ENCODE measurements at places on chromosomes 7 and 10. TPM values are rescaled to one million over a fixed set of nuclear protein-coding genes. Genes with fewer than 3 reads are reported as not detected.

The TMEM225B gene
- 0.38 TPM for total RNA-seq

The PPP1R3A gene
- total RNA-seq, result not detected

The DLX6 gene
- not detected for total RNA-seq

The NPY4R2 gene
- not detected for total RNA-seq

DNA sequence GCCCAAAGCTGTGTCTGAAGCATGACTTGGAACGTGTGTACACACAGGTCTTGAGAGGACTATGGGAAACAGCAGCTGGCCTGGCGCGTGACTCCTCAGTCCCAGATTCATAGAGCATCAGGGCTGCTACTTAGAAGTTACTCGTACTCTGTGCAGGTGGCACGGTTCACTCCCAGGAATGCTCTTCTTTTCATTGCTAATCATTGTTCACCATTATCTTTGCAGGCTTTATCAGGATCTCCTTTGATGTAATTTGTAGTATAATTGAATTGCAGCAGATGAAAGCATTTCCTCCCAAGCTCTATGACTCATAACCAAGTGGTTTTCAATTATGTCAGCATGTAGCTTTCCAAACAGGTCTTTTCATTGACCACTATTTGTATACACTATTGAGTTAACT, 938.9 kb downstream of the NRG3 start:
- no peak for DNase-seq

DNA sequence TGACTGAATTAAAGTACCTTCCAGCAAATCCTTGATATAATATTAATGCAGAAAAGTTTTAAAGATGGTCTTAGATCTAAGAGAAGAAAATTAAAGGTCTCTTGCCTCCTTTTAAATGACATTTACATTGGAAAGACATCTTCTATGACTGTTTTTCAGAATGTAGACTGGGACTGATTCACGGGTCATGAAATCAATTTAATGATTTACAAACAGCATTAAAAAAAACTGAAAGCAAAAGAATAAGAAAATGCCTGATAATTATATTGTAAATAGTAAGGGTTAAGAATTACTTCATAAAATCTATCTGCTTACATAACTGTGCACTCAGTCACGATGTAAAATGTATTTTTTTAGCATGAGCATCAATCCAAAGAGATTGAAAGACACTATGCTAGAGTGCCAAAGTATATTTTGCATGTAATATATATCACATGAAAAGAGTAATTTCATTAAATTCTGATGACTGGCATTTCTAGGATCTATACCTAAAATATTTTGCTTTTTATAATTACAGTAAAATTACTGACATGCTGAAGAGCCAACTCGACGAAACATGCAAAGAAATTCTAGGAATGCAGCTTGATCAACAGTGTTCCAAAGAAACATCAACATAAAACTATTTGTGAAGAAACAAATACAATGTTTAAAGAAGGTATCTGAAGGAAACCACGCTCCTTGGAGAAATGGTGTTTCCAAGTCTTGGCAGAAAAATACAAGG, 35.1 kb downstream of the RTKN2 start:
- DNase-seq, result no peak

DNA sequence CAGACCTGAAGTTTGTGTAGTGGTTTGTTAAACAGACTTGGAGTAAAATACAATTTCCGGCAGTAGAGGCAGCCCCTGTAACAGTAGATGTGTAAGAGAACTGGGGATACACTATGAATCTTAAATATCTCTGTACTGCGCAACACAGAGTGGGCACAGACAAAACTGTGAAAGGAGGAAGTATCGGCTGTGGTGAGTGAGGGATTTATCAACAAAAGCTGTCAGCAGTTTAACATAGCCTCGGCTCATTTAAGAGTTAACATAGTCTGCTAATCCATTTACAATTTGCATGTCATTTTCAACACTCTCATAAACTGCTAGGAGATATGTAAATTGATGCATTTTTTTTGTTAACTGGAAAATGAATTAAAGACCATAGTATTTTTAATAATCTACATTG, 225.2 kb downstream of the ZWINT start:
- DNase-seq, result no peak

Measured in activated T-cell treated with anti-CD3 and anti-CD28 coated beads, Interleukin-2, amount 50 U/mL, for 4 hours (primary cell).